ENCODE measurements at places on chromosomes 16 and 17.

DNA sequence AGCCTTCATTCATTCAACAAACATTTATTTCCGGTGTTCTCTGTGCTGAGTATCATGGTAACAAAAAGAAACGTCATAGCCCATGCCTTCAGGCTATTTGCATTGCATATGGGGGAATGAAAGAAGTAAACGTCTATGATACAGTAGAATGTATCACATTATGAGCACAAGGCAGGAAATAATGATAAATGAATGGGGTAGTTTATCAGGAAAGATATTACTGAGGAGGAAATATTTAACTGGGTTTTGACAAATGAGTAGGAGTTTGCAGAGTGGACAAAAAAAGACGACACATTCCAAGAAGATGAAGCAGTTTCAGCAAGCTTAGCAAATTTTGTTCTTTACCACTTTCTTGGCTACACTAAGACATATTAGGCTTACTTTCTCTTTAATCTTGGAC lies 1.3 kb upstream of the KRTAP4-7 start:
- no peak for DNase-seq

- no peak for DNase-seq
These were observed 100.7 kb downstream of the MGAT5B start for GRCh38 chr17:76968707-76969597.

DNA sequence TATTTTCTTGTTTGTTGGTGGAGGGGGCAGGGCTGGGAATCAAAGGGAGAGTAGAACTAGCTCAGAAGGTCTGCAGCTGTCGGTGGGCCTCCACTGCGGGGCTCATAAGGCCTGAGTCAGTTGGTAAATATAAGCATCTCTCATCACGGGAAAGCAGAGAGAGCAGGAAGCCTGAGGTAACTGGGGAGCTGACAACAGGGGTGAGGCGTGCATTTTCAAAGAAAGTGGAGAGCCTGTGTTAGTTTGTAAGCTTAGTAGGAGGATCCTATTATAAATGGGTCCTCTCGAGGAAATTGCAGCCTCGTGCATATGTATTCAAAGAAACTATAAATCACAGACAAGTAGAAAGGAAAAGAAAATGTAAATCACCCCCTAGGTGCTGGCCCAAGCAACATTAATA lies 221.0 kb upstream of the CDH13 start:
- no peak for DNase-seq

DNA sequence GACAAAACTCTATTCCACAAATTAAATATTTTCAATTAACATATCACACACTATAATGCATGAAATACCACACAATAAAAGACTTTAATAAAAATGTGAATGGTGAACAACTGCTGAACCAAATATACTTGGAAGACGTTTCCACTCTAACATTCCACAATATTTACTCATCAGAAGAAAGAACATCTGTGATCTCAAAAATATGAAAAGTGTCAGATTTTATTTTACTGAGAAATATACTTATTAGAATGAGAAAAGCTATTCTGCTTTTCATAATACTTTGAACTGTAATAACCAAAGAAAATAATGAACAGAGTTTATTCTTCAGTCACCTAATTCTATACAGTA lies 181.8 kb upstream of the AXIN2 start:
- no peak for DNase-seq

- DNase-seq: no peak
These were observed 16.6 kb downstream of the KRT9 start for GRCh38 chr17:41555105-41555887.

- DNase-seq: no peak
These were observed 479 bp upstream of the ZNF207 start for GRCh38 chr17:32349503-32349853.

- no peak for DNase-seq
These were observed 84.8 kb downstream of the CDYL2 start for GRCh38 chr16:80719573-80719972.

GRCh38 chr16:89738538-89739317 lies 17.4 kb downstream of the ZNF276 start:
- DNase-seq: no peak

GRCh38 chr17:72591289-72592241 lies 470.7 kb downstream of the SOX9 start:
- no peak for DNase-seq

DNA sequence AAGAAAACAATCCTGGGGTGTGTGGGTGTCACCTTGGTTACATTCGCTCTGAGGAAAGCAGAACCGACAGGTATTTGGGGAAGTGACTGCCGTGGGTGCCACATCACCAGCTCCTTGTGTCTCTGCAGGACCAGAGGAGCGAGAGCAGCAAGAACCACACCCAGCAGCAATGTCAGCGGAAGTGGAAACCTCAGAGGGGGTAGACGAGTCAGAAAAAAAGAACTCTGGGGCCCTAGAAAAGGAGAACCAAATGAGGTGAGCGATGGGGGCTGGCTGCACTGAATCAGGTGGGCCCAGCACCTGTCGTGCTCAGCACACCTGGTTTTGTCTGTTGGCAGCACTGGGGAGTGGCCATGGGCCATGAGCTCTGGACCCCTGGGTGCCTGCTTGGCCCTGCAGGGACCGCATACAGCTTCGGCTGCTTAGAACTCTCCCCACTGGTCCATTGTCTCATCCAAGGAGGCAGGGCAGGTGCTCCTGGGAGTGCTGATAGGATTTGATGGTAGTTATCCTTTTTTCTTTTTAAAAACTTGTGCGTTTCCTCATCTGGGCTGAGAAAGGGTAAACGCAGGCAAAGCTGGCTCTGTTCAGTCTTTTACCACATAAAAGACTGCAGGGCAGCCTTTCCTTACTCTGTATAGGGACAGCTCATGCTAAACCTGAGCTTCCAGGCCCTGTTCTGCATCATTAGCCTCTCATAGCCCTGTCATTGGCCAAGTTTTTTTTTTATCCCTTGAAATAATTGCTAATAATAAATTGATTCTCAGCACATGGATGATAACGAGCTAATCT lies 29.4 kb downstream of the HMOX2 start:
- no peak for DNase-seq

Measured in HFF-Myc (cell line).